ENCODE measurements at places on chromosomes 5 and 9. TPM values are rescaled to one million over a fixed set of nuclear protein-coding genes. Genes with fewer than 3 reads are reported as not detected.

S1PR3 gene
- total RNA-seq: 2.9 TPM

DMRTA1 gene
- total RNA-seq: 30.1 TPM

MLANA gene
- not detected for total RNA-seq

FOXD4L3 gene
- 0.27 TPM for total RNA-seq

GRCh38 chr5:136249678-136250266 lies 56.8 kb upstream of the SMIM32 start:
- no peak overlapping the region for H3K27ac ChIP-seq
- no peaks in the 10 kb centered on the region for H3K4me1 ChIP-seq
- peaks cover 4% of the 10 kb centered on the region for H3K27me3 ChIP-seq

GRCh38 chr9:16032799-16033198 lies 480.0 kb downstream of the CCDC171 start:
- no peaks in the 10 kb centered on the region for H3K36me3 ChIP-seq
- no peaks in the 10 kb centered on the region for H3K27me3 ChIP-seq
- H3K4me3 ChIP-seq: no peak overlapping the region
- no peaks in the 10 kb centered on the region for H3K4me1 ChIP-seq

GRCh38 chr5:60788863-60789513 lies 55.1 kb downstream of the ELOVL7 start:
- no peak for DNase-seq
- H3K4me3 ChIP-seq: no peak overlapping the region
- no peak overlapping the region for H3K27ac ChIP-seq
- no peaks in the 10 kb centered on the region for H3K36me3 ChIP-seq
- no peaks in the 10 kb centered on the region for H3K27me3 ChIP-seq

DNA sequence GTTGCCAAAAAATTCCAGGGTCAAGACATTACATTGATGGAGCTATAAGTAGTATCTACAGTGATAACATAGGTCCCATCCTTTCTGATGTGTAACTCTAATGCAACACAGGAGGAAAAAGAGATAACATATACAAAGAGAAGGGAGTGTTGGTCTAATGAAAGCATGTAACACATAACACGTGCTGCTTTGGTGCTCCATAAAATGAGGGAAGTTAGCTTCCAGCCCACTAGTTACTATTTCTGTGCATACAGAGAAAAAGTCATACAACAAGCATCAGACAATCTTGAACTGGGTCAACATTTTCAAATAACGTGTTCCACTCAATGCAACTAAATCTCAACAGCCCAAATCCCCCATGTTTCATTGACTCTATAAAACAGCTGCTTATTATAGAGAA lies 11.7 kb downstream of the MLLT3 start:
- H3K4me3 ChIP-seq: no peak overlapping the region
- no peaks in the 10 kb centered on the region for H3K36me3 ChIP-seq
- peaks cover 2% of the 10 kb centered on the region for H3K4me1 ChIP-seq
- DNase-seq: no peak
- H3K27me3 ChIP-seq: peaks cover 2% of the 10 kb centered on the region
- no peak overlapping the region for H3K27ac ChIP-seq

GRCh38 chr5:2690293-2690692 lies 61.2 kb downstream of the IRX2 start:
- peaks cover 13% of the 10 kb centered on the region for H3K36me3 ChIP-seq
- no peaks in the 10 kb centered on the region for H3K4me1 ChIP-seq
- no peak overlapping the region for H3K27ac ChIP-seq
- H3K4me3 ChIP-seq: no peak overlapping the region
- DNase-seq: no peak
- peaks cover 11% of the 10 kb centered on the region for H3K27me3 ChIP-seq

GRCh38 chr5:75156585-75156984 lies 80.1 kb downstream of the ANKRD31 start:
- H3K4me3 ChIP-seq: no peak overlapping the region
- H3K27me3 ChIP-seq: peaks cover 4% of the 10 kb centered on the region
- DNase-seq: no peak
- H3K27ac ChIP-seq: no peak overlapping the region

DNA sequence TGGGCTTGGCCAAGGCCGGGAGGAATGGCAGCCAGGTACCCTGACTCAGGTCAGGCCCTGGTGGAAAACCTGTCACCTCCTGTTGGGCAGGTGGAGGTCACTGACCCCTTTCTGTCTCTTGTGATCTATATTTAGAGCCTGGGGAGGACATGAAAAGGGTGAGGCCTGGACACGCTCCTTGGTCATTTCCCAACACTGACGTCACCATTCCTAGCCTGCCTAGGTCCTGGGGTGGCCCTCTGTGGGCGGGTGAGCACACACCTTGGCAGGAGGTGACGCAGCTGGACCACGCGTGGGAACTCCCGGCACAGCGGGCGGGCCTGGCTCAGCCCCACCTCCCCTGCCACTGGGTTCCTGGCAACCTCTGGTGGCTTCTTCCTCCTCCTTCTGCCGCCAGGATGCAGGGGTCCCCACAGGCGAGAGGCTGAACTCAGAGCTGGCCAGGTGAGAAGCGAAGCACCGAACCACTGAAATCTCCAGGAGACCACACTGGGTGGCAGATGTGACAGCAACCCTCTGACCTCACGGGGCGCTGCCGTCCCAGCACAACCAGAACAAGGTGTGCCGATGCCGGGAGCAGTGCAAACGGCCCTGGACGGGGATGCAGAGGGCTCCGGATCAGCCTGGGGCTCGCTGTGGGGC lies 6.4 kb upstream of the RALGDS start:
- peaks cover 53% of the 10 kb centered on the region for H3K4me1 ChIP-seq
- no peak overlapping the region for H3K4me3 ChIP-seq
- DNase-seq: no peak
- peaks cover 15% of the 10 kb centered on the region for H3K27me3 ChIP-seq
- peaks cover 3% of the 10 kb centered on the region for H3K36me3 ChIP-seq

- no peak overlapping the region for H3K27ac ChIP-seq
- DNase-seq: no peak
- no peaks in the 10 kb centered on the region for H3K27me3 ChIP-seq
- no peak overlapping the region for H3K4me3 ChIP-seq
Measured at GRCh38 chr9:19512103-19512832, 103.5 kb downstream of the ACER2 start.

GRCh38 chr5:154325566-154325965 lies 120.2 kb upstream of the SAP30L start:
- H3K27ac ChIP-seq: no peak overlapping the region
- H3K4me1 ChIP-seq: no peaks in the 10 kb centered on the region
- no peaks in the 10 kb centered on the region for H3K36me3 ChIP-seq
- H3K27me3 ChIP-seq: peaks cover 2% of the 10 kb centered on the region
- DNase-seq: no peak

All from glutamatergic neuron (in vitro differentiated cells).